Fibroblast of villous mesenchyme (primary cell): ENCODE measurements at places on chromosomes 3 and 15. TPM values are rescaled to one million over a fixed set of nuclear protein-coding genes. Genes with fewer than 3 reads are reported as not detected.

GRCh38 chr15:26667222-26667988, 105.5 kb downstream of the GABRB3 start:
- DNase-seq, result no peak

DNA sequence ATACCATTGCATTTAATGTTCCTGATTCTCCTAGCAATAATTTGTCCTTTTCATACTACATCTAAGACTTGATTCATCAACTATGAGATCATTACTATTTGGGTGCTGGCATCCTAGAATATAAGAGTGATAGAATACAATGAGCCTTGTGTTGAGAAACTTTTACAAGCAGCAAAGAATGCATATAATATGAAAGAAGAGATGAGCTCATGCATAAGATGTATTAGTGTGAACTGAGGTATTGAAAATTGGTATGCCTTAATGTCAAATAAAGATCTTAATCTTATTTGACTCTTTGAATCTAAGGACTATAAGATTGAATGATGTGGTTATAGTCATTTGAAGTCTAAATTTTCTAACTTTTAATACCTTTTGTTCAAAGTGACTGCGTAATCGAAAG, 220.0 kb upstream of the ARHGEF26 start:
- no peak for DNase-seq

DNA sequence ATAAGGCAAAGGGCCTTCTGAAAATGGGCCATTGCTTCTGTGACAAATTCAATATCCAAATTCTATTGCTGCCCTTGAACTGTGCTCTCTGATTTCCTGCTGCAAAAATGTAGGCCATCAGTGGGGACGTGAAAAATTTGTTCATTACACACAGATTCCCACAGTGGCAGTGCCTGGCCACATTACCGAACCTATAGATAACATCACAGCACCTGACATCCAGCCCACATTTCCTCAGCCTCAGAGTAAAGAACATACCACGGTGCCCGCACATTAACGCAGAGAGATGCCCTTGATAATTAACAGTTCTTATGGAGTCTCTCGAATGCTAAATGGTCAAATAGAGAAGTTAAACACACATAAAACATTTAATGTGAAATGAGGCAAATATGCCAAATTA, 931.6 kb upstream of the CFAP20DC start:
- DNase-seq, result no peak

The CASR gene
- not detected in 2 replicates for total RNA-seq

DNA sequence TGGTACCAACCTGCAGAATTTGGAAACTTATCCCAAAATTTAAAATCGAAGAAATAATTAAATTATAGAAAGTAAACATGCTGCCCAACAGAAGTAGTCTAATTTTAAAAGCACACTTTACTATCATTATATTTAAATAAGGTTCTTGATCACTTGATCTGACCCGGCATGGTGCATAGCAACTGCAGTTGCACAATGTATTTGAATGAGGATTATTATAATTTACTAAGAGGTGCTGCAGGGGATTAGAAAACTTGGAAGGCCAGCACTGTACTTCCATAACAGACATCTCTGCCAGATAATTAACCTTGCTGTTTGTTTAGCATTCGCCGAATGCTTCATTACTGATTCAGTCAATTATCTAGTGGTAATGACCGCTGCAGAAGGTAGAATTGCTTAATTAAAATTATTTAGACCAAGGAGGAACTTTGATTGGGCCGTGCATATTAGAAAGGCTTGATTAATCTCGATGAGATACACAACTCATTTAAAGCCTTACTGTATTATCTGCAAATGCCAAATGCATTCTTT, 971.6 kb downstream of the ZPLD1 start:
- no peak for DNase-seq

DNA sequence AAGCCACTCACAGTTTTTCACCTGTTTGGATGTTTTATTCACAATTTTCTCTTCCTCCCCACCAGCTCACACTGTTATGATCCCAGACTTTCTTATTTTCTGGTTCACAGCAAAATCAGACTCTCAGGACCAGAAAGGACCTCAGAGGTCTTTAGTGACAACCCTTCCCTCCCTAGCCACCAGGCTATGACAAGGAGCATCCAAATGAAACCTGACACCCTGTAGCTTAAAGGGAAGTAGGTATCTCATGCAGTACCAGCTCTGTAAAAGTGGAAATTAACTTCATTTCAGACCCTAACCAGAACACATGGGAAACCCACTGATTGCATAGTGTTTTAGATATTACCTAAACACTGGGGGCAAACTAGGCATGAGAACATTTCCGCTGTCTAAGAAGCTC, 45.3 kb downstream of the ATP13A5 start:
- DNase-seq, result no peak
